Hematopoietic multipotent progenitor cell treated with erythropoietin and hydrocortisone succinate and interleukin-3 and kit ligand, for 17 days (in vitro differentiated cells): ENCODE measurements at places on chromosomes 7 and 10.

GRCh38 chr10:43731486-43731885, 82.8 kb upstream of the ZNF32 start:
- no peak for DNase-seq

DNA sequence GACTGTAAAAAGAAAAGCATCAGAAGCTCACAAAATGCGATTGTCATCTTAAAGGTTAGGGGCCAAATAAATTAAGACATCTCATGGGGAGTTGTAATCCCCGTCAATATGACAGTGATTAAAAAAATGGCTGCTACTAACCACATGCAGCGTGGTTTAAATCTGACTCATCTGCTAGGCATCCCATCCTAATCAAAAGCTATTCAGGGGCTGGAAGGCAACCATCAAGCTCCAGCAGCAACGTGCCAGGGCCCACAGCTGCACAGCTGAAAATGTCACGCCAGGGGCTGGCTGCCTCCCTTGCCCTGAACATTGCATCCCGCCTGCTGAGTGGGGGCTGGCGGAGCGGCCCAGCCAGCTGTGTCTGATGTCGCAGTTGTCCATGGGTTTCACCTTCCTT, 66.3 kb upstream of the FRMD4A start:
- no peak for DNase-seq

DNA sequence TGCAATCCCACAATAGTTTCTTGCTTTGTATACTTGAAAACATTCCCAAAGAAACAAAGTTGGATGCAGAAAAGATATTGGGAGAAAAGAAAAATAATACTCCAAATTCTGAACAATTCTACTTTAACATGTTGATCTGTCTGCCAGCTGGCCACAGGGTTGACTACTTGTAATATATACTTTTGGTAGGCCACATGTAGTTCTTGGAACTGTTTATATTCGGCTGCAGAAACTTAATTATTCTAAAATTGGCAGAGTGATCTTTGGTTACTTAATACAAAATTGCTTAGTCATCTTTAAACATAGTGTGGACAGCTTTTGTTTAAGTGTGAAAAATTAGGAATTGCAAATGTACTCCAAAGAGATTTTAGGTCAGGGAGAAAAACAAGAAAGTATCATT, 76.0 kb downstream of the CALD1 start:
- no peak for DNase-seq

GRCh38 chr7:4045450-4045849, 636.6 kb upstream of the FOXK1 start:
- no peak for DNase-seq

- no peak for DNase-seq
Measured at GRCh38 chr7:151251328-151251688, 2.8 kb upstream of the SMARCD3 start.

- no peak for DNase-seq
Measured at GRCh38 chr7:50505553-50506210, 55.5 kb upstream of the FIGNL1 start.

- DNase-seq = no peak
Measured at GRCh38 chr7:143372070-143372469, 9.1 kb upstream of the ZYX start.

- no peak for DNase-seq
Measured at GRCh38 chr7:117808910-117809705, 64.1 kb downstream of the CTTNBP2 start.

- DNase-seq = no peak
Measured at GRCh38 chr10:53983431-53983830, 817.6 kb downstream of the PCDH15 start.

DNA sequence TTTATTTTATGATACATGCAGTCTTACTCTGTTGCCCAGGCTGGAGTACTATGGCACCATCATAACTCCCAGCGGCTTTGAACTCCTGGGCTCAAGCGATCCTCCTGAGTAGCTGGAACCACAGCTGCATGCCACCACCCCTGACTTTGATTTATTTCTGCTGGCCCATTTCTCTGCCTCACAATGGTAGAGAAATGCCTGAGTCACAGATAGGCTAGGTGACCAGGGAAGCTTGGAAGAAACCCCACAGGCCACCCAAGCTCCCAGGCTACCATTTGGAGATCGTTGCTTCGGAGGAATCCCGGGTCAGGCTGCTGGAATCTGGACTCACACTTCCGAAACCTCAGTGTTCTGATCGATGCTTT, 17.4 kb upstream of the BAIAP2L1 start:
- DNase-seq = no peak

DNA sequence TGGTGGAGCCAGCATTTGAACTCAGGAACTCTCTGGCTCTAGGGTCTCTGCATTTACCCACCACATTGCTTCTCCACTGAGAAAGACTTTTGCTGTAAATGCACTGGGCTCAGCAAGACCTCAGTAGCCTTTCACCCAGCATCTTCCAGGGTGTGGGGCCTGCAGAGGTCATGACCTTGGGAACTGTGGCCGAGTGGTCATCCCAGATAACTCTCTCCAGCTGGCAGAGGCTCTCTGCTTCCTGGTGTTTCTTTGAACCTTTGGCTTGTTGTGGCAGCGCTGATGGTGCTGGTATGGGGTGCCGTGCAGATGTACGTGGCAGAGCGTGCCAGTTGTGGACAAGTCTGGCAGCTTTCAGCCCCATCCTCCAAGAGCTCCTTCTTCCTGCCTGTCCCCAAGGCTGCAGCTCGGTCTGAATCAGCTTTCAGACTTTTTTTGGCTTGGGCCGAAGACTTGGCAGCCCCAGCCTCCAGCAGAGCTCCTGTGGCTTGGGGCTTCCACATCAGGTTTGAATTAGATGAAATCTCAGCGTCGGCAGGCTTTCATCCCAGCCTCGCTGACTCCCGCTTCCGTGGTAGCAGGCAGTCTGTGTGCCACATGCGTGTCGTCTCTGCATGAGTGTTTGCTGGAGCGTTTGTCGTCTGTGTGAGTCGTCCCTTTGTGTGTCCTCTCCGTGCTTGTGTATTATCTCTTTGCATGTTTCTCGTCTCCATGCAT, 21.5 kb downstream of the ADAMTS14 start:
- DNase-seq = no peak

DNA sequence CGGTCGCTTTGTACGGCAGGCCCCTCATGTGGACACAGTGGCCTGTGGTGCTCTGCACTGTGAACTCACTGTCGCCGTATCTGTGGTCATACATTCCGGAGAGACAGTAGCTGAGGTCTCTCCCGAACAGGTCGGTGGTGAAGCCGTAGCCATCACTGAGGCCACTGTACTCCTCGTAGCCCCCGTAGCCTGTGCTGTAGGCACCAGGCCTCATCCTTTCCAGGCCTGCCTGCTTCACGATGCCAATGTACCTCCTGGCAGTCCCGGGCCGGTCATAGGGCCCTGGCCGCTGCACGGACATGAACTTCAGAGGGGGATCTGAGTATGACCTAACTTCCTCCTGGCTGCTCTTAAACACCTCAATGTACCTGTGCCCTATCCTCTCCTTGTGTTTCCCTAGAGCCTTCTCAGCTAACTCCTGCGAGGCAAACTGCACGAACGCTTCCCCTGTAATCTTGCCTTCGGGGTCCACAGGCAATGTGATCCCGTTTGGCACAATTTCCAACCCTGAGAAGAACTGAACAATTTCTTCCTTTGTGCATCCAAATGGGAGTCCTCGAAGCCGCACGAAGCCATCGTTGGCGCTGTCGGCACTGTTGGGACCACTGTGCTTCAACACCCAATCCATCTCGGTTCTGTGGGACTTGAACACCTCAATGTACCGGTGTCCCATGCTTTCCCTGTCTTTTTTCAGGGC, 15.7 kb downstream of the FXYD4 start:
- no peak for DNase-seq

DNA sequence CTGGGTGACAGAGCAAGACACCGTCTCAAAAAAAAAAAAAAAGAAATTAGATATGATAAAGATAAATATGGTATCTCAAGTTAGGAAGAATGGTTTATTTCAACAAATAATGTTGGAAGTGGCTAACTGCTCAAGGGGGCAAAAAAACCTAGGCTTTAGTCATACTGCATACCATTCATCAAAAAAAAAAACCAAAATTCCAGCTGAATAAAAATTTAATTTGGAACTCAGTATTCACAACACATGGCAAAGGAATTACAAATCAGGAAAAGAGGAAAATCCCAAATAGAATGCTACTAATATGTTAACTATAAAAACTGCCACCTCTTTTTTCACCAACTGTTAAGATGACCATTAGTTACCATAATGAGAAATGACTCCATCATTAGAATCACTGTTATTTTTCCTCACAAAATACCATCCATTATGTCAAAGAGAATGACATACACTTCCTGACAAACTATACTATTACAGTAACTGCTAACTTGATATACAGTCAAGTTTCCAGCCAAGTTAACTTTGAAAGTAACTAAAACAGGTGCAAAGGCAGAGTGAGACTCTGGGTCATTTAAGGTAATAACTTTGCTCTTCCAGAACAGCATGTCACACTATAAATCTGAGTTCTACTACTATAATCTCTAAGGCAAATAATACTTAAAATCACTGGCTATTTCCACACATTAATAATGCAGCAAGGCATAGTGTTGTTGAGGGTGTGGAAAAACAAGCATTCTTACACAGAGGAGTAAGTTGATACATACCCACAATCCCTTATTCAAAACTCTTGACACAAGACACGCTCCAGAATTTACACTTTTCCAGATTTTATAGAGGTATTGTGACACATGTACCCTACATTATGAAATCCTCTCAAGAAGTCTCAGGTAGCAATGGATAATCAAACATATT, 10.2 kb downstream of the KBTBD2 start:
- peak; percentile 22 for DNase-seq

- DNase-seq = no peak
Measured at GRCh38 chr10:102869258-102870198, at the start of gene AS3MT. TSS of gene AS3MT (plus strand) at chr10:102869470. CDS start at chr10:102869593, 123 bp downstream.

DNA sequence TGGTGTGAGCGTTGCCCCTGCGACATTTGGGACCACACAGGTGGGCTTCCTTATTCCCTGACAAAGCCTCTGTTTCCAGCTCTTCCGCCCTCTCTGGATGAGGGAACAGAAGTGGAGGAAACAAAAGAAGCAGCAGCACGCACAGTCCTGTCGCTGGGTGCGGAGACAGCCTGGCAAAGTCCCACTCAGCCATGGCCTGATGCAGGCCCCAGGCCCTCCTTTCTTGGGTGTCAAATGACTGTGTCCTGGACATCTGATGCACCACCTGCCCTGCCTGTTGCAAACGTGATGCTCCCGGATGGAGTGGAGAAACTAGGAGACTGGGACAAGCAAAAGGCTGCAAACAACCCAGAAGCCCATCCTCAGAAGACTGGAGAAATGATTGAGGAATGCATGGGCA, 20.7 kb downstream of the ZMIZ2 start:
- no peak for DNase-seq

DNA sequence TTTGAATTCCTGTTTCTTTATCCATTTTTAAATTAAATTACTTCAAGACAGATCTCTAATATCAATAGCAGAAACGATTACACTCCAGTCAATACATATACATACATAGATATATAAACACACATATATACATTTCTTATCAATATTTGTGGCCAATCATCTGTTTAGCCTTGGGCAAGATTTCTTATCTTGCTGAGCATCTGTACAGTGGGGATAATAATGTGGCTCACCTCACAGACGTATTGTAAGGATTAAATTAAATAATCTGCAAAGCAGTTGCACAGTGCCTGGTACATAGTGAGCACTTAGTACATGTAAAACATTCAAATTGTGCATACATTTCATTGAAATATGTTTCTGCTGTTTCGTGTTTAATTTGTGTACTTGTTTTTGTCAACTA, 17.5 kb upstream of the CACNB2 start:
- DNase-seq = no peak

DNA sequence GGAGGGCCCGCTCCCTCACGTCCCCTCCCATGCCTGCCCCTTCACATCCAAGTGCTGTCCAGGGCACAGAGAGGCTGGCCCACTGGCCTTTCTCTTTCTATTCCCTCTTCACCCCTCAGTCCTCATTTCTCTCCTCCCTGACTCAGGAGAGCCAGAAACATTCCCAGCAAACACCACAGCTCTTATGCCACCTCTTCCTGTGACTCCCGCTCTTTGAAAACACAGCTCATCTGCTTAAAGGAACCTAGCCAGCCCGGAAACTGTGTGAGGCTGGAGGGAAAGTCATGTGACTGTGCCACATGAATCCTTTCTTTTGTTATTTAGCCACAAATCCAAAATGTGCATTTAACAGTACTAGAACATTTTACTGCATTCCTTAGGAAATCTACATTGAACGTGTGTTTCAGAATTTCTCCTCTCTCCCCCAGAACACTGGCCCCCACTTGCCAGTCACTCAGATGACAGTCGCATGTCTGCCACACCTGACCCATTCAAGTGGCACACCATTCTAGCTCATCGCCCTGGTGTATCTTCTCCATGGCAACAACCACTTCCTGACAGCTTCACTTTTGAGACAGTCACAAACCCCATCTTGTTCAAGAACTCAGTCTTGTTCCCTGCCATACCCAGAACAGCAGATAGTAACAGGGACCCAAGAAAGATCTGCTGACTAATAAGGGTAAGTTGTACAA, 42.8 kb downstream of the GRB10 start:
- no peak for DNase-seq

DNA sequence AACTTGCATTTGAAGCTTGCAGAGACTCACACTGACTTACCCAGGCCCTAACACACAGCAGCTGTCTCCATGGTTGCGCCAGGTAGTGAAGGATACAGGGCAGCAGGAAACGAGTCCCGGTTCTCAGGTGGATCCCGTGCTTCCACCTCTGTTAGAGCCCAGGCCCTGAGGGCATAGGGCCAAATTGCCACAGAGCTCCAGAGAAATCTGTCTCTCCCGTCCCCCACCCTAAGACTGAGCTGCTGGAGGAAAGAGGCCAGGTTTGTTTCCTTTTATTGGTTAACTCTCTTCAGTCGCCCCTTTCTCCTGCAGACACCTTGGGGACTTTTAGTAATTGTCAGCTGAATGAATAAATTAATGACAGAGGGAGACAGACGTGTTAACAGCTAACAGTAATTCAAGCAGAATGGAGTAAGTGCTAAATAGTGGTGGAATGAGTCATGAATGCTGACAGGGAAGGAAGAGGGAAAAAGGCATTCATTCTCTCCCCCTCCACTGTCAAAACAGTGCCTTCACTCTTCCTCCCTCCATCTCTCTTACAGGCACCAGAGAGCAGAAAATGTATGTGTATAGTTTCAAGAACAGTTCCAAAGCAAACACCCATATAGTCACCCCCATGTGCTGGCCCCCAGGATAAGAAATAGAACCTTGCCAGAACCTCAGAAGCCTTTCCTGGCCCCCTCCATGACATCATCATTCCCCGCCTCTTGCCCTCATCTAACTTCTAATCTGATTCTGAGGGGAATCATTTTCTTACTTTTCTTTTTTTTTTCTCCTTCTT, 16.8 kb upstream of the DLG5 start:
- no peak for DNase-seq
